ENCODE measurements at places on chromosomes 16 and 17. TPM values are rescaled to one million over a fixed set of nuclear protein-coding genes. Genes with fewer than 3 reads are reported as not detected.

Gene GLTPD2
- total RNA-seq: not detected

DNA sequence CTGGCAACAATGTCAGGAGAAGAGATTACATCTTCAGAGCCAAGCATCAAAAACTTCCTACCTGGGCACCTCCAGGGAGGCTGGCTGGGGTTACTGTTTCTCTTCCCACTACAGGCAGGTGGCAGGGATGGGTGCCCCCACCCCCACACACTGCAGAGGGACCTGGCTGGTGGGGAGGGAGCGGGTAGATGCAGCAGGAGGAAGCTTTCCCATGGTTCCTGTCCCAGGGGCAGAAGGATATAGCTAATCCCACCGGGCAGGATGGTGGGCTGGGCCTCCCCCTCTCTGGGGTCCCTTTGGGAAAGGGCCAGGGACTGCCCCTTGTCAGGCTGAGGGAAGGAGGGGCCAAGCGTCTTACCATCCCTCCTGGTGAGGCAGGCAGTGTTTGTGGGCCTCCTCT, 16.7 kb upstream of the MTMR4 start:
- no peak for DNase-seq

Gene PRCD
- 11.5 TPM for total RNA-seq

- no peak for DNase-seq
Measured at GRCh38 chr17:42436391-42436790, 13.3 kb upstream of the CAVIN1 start.

DNA sequence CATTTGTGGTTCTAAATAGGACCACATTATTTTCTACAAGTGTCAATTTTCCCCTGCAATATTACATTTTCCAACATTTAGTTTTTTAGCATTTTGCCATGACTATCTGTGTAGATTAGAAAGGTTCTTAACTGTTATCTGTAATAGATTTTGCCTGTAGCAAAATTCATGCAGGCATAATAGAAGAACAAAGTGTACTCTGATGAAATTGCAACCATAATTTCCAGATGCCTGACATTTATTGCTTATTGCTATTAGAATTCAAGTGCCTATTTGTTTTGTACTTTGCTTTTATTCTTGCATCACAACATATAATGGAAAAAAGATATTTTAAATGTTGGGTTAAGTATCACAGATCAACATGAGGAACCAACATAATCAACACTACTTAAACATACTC, 337.7 kb downstream of the TOX3 start:
- DNase-seq: no peak

DNA sequence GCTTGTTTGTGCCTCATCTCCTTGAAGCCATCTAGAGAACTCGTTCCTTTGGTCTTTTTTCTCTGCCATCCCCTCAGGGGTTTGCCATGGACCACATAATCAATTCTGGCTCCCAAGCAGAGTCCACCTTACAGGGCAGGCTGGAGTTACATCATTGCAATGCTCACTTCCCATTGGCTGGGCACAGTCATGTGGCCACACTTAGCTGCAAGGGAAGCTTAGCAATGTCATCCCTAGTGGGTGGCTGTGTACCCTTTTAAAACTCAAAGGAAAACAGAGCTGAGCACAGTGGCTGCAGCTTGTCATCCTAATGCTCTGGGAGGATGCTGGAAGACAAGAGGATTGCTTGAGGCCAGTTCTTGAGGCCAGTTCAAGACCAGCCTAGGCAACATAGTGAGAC, 41.9 kb upstream of the POLR3E start:
- DNase-seq: no peak

DNA sequence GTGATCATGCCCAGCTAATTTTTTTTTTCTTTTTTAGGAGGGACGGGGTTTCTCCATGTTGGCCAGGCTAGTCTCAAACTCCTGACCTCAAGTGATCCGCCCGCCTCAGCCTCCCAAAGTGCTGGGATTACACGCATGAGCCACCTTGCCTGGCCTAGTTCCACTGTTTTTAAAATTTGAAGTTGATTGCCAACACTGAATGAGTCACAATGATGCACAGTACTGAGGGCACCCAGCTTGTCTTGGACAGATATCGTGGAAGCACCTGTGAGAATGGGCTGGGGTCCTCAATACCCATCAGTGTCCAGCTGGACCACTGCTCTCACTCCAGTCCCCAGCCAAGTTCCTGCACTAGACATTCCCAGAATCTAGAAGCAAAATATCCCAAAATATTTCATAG, 2.5 kb downstream of the KNOP1 start:
- no peak for DNase-seq

GRCh38 chr16:29756654-29757053, 10.9 kb upstream of the C16orf54 start:
- no peak for DNase-seq

GRCh38 chr17:32495359-32496231, 8.8 kb downstream of the CDK5R1 start:
- DNase-seq: no peak

Gene CCDC154
- total RNA-seq: 2.0 TPM

GRCh38 chr17:33684735-33685134, 391.6 kb upstream of the ASIC2 start:
- DNase-seq: no peak

DNA sequence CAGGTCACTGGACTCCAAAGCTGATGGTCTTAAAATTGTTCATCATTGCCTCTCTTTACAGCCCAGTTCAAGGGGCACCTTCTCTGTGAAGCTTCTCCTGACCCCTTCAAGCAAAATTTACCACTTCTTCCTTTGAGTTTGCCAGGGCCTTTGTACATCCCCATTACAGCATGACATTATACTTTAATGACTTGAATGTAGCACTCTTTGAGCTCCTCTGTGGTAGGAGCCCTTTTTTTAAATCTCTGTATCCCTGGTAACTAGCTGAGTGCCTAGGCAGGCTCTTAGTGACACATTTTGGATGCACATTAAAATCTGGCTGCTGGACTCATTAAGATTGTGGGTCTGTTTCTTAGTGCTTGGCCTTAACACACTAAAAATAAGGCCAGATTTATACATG, 412.1 kb downstream of the CA10 start:
- DNase-seq: no peak

Gene GRB7
- total RNA-seq: 37.4 TPM

GRCh38 chr17:74491626-74492025, 25.2 kb downstream of the CD300A start:
- DNase-seq: no peak

Gene SOCS1
- 6.9 TPM for total RNA-seq

- DNase-seq: no peak
Measured at GRCh38 chr17:77256710-77257109, 115.9 kb downstream of the SEC14L1 start.

GRCh38 chr17:50845240-50846147, 10.1 kb downstream of the WFIKKN2 start:
- DNase-seq: no peak

Gene CCL4L2
- 0.81 TPM for total RNA-seq

GRCh38 chr17:18992454-18993130, 12.0 kb downstream of the FAM83G start:
- DNase-seq: no peak

GRCh38 chr17:77446940-77447634, 306.3 kb downstream of the SEC14L1 start:
- no peak for DNase-seq

Gene PRDM7
- not detected for total RNA-seq

Gene SOX8
- 0.73 TPM for total RNA-seq

- peak; percentile 48 for DNase-seq
Measured at GRCh38 chr17:12180644-12181261, 160.1 kb downstream of the MAP2K4 start.

DNA sequence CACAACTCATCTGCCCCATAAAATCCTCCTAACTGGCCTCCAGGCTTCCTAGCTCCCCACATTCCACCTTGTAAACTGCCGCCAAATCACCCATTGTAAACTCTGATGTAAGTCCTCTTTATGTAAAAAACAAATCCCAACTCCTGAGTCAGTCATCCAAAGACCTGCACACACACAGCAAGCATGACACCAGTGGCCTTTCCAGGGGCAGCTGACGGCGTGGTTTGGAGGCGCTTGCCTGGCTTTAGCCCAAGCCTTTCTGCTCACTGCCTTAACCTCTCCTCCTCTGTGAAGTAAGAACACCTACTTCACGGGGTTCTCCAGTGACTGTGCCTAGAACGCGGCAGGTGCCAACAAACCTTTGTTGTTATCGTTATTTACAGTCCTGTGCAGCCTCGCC, 14.0 kb downstream of the UBE2O start:
- DNase-seq: no peak

Gene TSC2
- total RNA-seq: 178 TPM

Gene RASD1
- total RNA-seq: 5.8 TPM

- no peak for DNase-seq
Measured at GRCh38 chr17:44920565-44920940, 5.3 kb upstream of the GFAP start.

DNA sequence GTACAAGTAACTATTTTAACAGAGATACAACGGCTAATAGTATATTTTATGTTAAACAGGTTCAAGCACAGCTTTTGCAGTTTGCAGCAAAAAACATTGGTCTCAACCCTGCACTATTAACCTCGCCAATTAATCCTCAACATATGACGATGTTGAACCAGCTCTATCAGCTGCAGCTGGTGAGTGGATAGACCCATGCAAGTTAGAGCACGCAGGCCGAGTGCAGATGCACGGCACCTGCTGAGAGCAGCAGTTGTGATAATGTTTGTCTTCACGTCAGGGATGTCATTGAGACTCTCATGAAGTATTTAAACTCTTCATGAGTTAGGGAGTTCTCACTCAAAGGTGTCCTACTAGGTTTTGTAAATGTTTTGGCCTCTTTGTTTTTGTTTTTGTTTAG, 45.6 kb downstream of the TMC6 start:
- DNase-seq: no peak

Gene GP1BA
- not detected for total RNA-seq

DNA sequence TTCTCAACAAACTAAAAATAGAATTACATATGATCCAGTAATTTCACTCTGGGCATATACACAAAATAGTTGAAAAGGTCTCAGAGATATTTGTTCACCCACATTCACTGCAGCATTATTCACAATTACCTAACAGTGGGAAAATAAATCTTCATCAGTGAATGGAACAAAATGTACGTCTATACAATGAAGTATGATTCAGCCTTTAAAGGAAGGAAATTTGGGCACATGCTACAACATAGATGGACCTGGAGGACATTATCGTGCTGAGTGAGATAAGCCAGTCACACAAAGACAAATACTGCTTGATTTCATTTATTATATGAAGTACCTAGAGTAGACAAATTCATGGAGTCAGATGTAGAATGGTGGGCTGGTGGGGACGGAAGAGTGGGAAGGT, 47.0 kb downstream of the MFSD11 start:
- DNase-seq: no peak

Gene MILR1
- total RNA-seq: 11.0 TPM

GRCh38 chr17:60047046-60047445, 31.7 kb downstream of the HEATR6 start:
- no peak for DNase-seq

DNA sequence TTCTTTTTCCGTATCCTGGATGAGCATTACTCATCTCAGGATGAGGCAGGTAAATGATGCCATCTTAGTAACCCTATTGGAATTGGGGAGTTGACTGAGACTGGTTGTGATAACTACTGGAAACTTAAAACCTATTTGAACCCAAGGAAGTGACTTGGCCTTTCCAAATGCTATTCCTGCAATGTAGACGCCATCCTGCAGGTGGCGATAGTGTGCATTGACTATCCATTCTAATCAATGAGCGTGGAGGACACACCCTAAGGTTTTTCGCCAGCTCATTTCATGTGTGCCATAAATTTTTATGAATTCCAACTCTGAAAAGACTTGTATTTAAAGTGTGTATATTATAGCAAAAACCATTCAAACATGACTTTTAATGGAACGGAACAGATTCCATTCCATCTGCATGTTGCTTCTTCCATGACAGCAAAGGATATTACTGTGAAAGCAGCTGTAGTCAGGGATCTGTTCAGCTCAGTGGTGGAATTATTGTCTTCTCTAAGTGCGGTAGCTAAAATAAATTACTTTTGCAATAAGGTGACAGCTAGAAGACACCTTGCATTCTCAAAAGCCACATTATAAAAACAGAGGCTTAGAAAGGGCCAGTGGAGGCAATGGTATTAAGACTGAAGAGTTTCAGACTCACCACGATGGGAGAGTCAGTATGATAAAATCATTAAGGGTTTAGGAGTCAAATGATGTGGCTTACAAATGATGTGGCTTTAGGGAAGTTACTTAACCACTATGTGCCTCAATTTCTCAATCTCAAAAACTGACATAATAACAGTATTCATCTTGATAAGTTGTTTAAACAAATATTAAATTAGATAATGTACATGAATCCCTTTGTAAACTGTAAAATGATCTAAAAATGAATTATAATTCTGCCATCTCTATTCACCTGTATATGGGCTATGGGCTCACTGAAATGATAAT, 55.5 kb downstream of the SYT17 start:
- DNase-seq: no peak

DNA sequence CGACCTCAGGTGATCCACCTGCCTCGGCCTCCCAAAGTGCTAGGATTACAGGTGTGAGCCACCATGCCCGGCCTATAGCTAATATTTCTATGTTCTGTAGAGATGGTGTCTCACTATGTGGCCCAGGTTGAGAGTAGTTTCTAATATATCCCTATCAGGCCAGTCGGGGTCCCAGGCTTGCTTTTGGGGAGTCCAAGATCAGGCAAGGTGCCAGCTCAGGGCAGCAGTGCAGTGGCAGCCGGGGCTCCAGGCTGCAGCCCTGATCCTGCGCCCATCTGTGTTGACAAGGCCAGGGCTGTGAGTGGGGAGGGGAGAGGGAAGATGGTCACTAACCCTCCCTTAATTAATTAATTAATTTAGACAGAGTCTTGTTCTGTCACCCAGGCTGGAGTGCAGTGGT, 77.6 kb upstream of the CDC42EP4 start:
- no peak for DNase-seq

DNA sequence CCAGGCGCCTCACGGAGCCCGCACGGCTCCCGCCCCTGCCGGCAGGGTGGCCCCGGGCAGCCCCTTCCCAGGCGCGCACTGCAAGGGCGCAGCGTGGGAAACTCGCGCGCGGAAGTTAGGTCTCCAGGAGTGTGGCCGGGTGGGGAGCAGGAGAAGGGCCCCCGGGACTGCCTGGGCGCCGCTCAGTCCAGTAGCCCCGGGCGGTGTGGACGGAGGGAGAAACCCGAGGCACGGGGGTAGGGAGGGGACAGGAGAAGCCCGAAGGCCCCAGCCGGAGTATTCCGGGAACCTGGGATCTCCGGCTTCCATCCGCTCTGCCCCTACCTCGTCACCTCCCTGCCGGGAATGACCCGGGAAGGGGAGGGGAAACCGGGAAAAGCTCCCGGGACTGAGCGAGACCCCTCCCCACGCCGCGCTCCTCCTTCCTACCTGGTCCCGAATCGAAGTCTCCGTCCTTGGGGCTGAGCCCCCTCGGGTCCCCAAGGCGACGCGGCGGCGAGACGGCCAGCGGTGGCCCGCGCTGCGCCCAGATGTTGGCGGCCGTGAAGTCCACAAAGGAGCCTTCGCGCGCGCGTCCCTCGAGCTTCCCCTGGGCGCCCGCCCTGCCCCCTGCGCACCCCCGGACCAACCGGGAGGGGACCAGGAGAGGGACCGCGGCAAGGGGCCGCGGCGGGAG, 418 bp downstream of the SOCS3 start:
- no peak for DNase-seq

Data from ureter (tissue), 1 donor.